Daoy (cell line): ENCODE measurements at places on chromosomes 2 and 18.
A peak's percentile ranks its signal among the peaks of the same experiment; 100 is the strongest.

GRCh38 chr2:61928826-61929461 is 23.5 kb downstream of the COMMD1 start:
- DNase-seq, result no peak

- no peak for DNase-seq
These were observed 20.4 kb downstream of the UBXN4 start for GRCh38 chr2:135762022-135762421.

DNA sequence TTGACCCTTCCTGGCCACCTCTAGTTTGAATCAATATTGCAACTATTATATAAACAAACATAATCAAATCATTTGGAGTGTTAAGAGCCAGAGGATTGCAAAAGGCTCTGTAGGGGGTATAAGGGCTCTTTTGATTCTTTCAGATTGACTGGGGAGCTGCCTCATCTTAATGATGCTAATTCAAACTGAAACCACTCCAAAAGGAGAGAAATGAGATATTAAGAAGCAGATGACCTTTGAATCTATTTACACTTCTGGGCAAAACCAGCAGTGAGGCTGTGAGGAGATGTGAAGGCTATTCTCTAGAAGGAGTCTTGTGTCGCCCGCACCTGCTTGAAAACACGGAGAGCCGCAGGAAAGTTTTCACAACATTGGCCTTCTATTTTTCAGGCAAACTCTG is 311.2 kb upstream of the CRIM1 start:
- no peak for DNase-seq

- peak; percentile 91 for DNase-seq
These were observed 274.7 kb upstream of the SIX2 start for GRCh38 chr2:45283764-45284620.

DNA sequence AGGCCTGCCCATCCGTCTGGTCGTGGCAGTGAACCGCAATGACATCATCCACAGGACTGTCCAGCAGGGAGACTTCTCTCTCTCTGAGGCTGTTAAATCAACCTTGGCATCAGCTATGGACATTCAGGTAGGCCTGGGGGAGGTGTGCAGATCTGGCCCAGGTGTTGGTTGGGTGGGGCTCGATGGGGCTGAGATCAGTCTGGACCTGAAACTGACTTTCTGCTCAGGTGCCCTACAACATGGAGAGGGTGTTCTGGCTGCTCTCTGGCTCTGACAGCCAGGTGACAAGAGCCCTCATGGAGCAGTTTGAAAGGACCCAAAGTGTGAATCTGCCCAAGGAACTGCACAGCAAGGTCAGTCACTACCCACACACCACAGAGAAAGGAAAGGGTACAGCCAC is 12.6 kb downstream of the THNSL2 start:
- DNase-seq, result no peak

GRCh38 chr2:192128655-192129054 is 66.1 kb downstream of the TMEFF2 start:
- DNase-seq, result no peak
